ENCODE measurements at places on chromosomes 4 and X. TPM values are rescaled to one million over a fixed set of nuclear protein-coding genes. Genes with fewer than 3 reads are reported as not detected.

DNA sequence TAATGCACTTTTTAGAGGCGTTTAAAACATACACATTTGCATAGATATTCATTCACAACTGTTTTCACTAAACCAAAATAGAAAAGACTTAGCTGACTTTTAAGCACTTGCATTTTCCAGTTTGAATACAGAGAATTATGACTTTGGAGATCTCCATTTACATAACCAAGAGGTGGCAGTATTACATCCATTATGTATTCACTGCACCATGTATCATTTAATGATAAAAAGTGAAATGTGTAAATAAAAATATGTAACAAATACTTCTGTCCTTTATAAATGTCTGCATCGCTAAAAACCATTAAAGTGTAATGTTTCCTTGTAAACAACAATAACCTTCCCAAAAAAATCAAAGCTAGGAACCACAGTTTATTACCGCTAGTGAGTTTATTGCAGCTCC is 413.2 kb downstream of the FGF13 start:
- no peaks in the 10 kb centered on the region for H3K4me1 ChIP-seq
- no peak for DNase-seq
- no peak overlapping the region for H3K27ac ChIP-seq
- H3K27me3 ChIP-seq = peaks cover 1% of the 10 kb centered on the region

- H3K4me3 ChIP-seq = no peak overlapping the region
- peaks cover 12% of the 10 kb centered on the region for H3K4me1 ChIP-seq
- no peaks in the 10 kb centered on the region for H3K36me3 ChIP-seq
- H3K27ac ChIP-seq = no peak overlapping the region
- H3K27me3 ChIP-seq = no peaks in the 10 kb centered on the region
Measured at GRCh38 chr4:13413729-13414437, 70.3 kb downstream of the RAB28 start.

- no peak overlapping the region for H3K4me3 ChIP-seq
- H3K27ac ChIP-seq = no peak overlapping the region
- H3K4me1 ChIP-seq = no peaks in the 10 kb centered on the region
- H3K27me3 ChIP-seq = no peaks in the 10 kb centered on the region
Measured at GRCh38 chr4:125140966-125141495, 173.7 kb upstream of the FAT4 start.

EXOC1L gene
- total RNA-seq = not detected

DNA sequence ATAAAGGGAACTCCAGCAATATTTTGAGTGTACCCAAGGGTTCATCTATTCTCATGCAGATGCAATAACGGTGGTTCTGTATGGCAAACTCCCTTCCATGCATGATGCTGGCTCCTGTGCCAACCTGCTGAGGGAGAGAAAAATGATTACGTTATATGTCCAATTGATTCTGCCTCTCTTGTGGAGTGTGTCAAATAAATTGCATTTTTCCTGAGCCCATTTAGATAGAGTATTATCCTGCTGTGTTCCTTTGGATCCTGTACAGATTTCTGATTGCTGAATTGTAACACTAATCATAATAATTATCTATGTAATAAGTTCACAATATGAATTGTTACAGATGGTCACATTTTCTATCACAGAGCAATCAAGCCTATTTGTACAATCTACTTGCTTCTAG is 821.7 kb downstream of the C4orf33 start:
- H3K36me3 ChIP-seq = no peaks in the 10 kb centered on the region
- DNase-seq = no peak
- H3K27ac ChIP-seq = no peak overlapping the region
- H3K4me3 ChIP-seq = no peak overlapping the region

GRCh38 chr4:165375465-165375864 is 3.3 kb upstream of the CPE start:
- H3K36me3 ChIP-seq = no peaks in the 10 kb centered on the region
- H3K27me3 ChIP-seq = no peaks in the 10 kb centered on the region
- no peak overlapping the region for H3K27ac ChIP-seq
- no peaks in the 10 kb centered on the region for H3K4me1 ChIP-seq

USP51 gene
- 13.4 TPM for total RNA-seq

GPR173 gene
- total RNA-seq = 1.0 TPM

DNA sequence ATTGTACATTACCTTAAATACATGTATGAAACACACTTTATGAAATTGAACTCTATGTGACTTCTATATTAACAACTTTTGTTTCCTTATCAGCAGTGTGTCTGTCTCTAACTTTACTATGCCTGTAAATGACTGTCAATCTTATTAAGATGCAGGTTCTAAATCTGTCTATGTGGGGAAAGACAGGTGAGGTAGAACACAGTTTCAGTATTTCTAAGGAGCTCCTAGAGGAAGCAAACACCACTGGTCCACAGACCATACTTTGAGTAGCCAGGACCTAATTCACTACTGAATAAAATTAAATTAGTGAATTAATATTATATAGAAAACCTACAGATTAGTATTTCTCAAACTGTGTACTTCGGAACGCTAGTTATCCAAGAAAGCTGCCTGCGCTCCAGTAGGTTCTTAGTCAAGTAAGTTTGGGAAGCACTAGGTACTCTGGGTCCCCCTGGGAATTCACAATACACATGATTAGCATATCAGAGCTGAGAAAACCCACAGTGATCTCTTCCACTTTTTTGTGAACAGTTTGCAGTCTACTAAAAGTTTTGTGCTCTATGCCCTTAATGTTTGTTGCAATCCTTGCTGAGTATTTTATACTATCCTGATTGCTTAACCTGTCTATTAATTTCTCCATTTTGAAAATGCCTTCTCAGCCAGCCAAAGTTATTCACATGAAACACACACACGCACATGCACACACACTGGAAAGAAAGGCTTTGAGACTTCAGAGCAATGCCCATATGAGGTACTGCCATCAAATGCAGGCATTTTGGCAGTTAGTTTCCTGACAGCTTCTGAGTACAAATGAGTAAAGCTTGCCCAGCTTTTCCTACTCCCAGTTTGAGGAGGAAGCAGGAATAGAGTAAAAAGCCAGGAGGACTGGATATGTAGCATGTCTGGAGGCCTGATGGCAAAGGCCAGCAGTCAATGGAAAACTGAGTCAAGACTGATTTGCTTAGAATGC is 133.6 kb upstream of the CPEB2 start:
- H3K4me3 ChIP-seq = no peak overlapping the region
- no peak overlapping the region for H3K27ac ChIP-seq
- no peaks in the 10 kb centered on the region for H3K27me3 ChIP-seq
- DNase-seq = no peak

DNA sequence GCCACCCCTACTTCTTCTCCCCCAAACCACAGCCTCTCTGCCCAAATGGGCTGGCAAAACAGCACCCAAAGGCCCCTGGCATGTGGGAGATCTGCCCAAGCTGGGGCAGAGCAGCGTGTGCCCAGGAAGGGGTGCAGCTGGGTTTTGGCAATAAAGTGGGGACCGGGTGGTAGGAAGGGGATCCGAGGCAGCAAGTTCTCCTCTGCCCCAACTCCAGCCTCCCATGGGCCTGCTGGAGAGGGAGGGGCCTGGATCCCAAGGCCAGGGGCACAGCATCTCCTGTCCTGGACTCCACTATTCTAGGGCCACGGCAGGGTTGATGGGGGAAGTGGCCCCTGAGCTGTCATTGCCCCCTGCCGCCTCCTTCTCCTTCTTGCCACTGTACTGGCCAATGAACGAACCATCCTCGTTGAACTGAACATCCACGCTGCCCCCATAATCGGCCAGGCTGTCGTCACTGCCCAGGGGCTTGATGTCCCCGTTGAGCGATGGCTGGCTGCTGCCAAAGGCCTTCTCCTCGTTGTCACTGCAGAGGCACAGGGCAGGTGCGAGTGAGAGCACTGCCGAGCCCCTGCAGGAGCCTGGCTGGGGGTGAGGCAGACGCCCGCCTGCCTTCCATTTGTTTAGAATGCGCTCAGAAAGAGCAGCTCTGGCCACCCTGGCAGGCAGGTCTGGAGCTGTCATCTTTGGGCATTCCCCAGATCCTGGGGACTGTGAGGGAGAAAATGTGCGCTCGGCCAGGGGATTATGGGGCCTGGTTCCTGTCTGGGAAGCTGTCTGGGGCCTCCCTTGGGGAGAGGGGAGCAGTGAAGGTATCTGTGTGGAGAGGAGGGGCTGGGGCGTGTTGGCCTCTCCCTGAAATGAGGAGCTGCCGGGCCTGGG is 23.4 kb downstream of the L1CAM start:
- H3K4me1 ChIP-seq = no peaks in the 10 kb centered on the region
- no peak overlapping the region for H3K4me3 ChIP-seq
- peaks cover 23% of the 10 kb centered on the region for H3K27me3 ChIP-seq
- no peaks in the 10 kb centered on the region for H3K36me3 ChIP-seq
- H3K27ac ChIP-seq = no peak overlapping the region

DNA sequence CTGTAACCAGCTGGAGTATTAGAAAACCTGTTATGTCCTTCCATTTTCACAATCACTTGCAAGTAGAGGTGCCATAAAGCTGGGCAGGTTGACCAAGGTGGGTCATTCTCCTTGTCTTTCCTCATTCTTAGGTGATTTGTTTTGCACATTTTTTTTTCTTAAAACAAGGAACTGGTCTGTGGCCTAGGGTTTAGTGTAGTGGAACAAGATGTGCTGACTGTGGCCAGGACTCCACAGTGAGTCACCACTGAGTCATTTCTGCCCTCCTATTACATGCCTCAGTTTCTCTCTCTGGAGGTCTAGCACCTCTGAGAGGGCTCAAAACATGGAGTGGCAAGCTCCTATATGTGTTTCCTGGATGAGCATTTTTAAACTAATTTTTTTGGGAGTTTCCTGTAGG is 355.9 kb downstream of the GPM6A start:
- no peaks in the 10 kb centered on the region for H3K27me3 ChIP-seq
- DNase-seq = no peak
- no peak overlapping the region for H3K27ac ChIP-seq
- H3K4me1 ChIP-seq = no peaks in the 10 kb centered on the region

DNA sequence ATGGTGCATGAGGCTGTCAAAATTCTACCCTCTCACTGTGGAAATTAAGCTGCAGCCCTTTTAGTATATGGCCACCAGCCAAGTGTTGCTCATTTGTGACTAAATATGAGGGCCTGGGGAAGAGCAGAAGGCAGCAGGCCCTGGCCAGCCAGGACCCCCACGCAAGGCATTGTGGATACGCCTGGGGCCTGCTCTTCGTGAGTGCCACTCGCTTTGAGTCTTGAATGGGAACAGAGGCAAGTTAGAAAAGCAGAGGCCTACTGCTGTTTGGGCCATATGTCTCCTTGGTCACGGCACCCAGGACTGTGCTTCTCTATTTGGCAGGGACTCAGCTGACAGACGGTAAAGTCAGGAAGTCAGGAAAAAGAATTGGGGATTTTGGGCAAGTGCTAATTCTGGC is 10.9 kb downstream of the RTL5 start:
- no peak for DNase-seq
- no peak overlapping the region for H3K27ac ChIP-seq
- no peak overlapping the region for H3K4me3 ChIP-seq
- H3K4me1 ChIP-seq = no peaks in the 10 kb centered on the region
- H3K27me3 ChIP-seq = peaks cover 9% of the 10 kb centered on the region

DNA sequence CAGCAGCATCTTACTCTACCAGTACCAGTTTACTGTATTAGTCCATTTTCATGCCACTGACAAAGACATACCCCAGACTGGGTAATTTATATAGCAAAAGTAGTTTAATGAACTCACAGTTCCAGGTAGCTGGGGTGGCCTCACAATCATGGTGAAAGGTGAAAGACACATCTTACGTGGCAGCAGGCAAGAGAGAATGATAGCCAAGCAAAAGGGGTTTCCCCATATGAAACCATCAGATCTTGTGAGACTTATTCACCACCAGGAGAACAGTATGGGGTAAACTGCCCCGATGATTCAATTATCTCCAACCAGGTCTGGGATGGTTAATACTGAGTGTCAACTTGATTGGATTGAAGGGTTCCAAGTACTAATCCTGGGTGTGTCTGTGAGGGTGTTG is 69.3 kb downstream of the YIPF6 start:
- no peak for DNase-seq
- peaks cover 13% of the 10 kb centered on the region for H3K27me3 ChIP-seq
- no peak overlapping the region for H3K27ac ChIP-seq
- no peaks in the 10 kb centered on the region for H3K4me1 ChIP-seq

PNMA3 gene
- total RNA-seq = 0.06 TPM

EPHA5 gene
- total RNA-seq = not detected

- H3K27me3 ChIP-seq = no peaks in the 10 kb centered on the region
- no peak overlapping the region for H3K4me3 ChIP-seq
- no peaks in the 10 kb centered on the region for H3K36me3 ChIP-seq
- no peaks in the 10 kb centered on the region for H3K4me1 ChIP-seq
Measured at GRCh38 chr4:108149588-108150380, 18.9 kb downstream of the LEF1 start.

- H3K27me3 ChIP-seq = no peaks in the 10 kb centered on the region
- H3K4me1 ChIP-seq = no peaks in the 10 kb centered on the region
- no peak overlapping the region for H3K27ac ChIP-seq
Measured at GRCh38 chr4:164446516-164446915, 307.4 kb upstream of the SMIM31 start.

PPBP gene
- 22.4 TPM for total RNA-seq

GRCh38 chrX:134074151-134074550 is 88.8 kb upstream of the GPC3 start:
- DNase-seq = no peak
- no peaks in the 10 kb centered on the region for H3K4me1 ChIP-seq
- H3K27me3 ChIP-seq = peaks cover 13% of the 10 kb centered on the region
- H3K36me3 ChIP-seq = no peaks in the 10 kb centered on the region
- H3K4me3 ChIP-seq = no peak overlapping the region
- H3K27ac ChIP-seq = no peak overlapping the region

N4BP2 gene
- total RNA-seq = 3.7 TPM

DNA sequence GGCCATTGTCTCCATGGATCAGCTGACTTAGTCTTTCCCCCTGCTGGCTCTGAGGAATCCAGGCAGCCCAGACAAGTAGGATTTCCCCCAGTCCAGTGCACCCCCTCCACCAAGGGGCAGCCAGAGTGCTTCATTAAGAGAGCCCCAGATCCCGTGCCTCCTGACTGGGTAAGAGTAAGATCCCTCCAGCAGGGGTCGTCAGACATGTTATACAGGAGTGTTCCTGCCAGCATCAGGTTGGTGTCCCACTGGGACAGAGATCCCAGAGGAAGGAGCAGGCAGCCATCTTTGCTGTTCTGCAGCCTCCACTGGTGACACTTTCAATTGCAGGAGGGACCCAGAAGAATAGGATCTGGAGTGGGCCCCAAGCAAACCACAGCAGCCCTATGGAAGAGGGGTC is 29.0 kb upstream of the INPP4B start:
- no peaks in the 10 kb centered on the region for H3K27me3 ChIP-seq
- H3K27ac ChIP-seq = no peak overlapping the region

DCAF4L1 gene
- not detected for total RNA-seq
